ENCODE measurements at places on chromosomes 1 and 21. TPM values are rescaled to one million over a fixed set of nuclear protein-coding genes. Genes with fewer than 3 reads are reported as not detected.

RAB3B gene
- total RNA-seq, result 9.2 TPM

TFAP2E gene
- not detected for total RNA-seq

HIVEP3 gene
- 0.18 TPM for total RNA-seq

CD1D gene
- 2.3 TPM for total RNA-seq

RNU1-2 gene
- not detected for total RNA-seq

PM20D1 gene
- total RNA-seq, result not detected

TMEM54 gene
- 95.9 TPM for total RNA-seq

KIF21B gene
- total RNA-seq, result 1.4 TPM

LYSMD1 gene
- 4.9 TPM for total RNA-seq

MAPKAPK2 gene
- total RNA-seq, result 50.3 TPM

FCRL2 gene
- not detected for total RNA-seq

OR2AK2 gene
- not detected for total RNA-seq

GBP5 gene
- not detected for total RNA-seq

TIMM17A gene
- 76.4 TPM for total RNA-seq

CFH gene
- total RNA-seq, result 94.0 TPM
